ENCODE measurements at places on chromosomes 1 and 21. TPM values are rescaled to one million over a fixed set of nuclear protein-coding genes. Genes with fewer than 3 reads are reported as not detected.

The LIPI gene
- total RNA-seq, result not detected

The ACBD6 gene
- 33.4 TPM for total RNA-seq

The ATAD3C gene
- 2.1 TPM for total RNA-seq

DNA sequence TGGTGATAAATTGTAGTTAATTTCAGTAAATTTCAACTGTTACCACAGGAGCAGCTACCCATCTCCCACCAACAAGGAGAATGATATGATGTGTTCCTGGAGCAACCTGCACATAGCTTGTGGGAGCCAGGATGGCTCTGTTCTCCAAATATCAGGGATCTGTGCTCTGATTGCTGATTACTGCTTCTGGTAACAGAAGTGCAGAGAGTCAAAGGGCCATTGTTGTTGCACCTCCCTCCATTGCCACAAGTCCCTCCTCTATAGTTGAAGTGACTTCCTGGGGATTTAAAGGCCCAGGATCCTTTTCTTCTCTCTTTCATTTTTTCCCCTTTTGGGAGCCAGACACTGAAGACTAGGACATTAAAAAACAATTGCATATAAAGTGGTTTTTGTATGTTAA, 51.6 kb upstream of the HPDL start:
- ATAC-seq, result no peak

GRCh38 chr1:109270623-109271317, 12.2 kb downstream of the PSRC1 start:
- no peak for ATAC-seq

DNA sequence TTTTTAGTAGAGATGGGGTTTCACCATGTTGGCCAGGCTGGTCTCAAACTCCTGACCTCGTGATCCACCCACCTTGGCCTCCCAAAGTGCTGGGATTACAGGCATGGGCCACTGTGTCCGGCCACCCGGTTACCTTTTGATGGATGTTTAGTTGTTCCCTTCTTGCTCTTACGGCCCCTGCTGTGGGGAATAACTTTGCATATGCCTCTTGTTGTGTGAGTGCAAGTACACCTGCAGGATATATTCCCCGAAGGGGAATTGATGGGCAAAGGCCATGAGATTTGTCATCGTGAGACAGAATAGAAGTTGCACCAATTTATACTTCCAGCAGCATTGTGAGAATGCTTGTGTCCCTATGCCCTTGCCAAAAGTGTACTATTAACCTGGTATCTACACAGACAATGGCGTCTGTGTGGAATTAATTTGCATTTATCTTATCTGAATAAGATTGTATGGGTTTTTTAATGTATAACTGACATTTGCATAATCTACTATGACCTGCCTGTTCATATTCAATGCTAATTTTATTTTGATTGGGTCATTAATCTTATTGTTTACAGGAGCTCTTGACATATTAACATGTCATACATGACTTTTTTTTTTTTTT, 8.1 kb downstream of the IL6R start:
- ATAC-seq, result no peak

Data from activated T-helper 17 cell treated with anti-CD3 and anti-CD28 coated beads, Interleukin-2, amount 50 U/mL, for 72 hours (primary cell).